Endothelial cell of umbilical vein (primary cell): ENCODE measurements at places on chromosomes 16 and 17. TPM values are rescaled to one million over a fixed set of nuclear protein-coding genes. Genes with fewer than 3 reads are reported as not detected.

DNA sequence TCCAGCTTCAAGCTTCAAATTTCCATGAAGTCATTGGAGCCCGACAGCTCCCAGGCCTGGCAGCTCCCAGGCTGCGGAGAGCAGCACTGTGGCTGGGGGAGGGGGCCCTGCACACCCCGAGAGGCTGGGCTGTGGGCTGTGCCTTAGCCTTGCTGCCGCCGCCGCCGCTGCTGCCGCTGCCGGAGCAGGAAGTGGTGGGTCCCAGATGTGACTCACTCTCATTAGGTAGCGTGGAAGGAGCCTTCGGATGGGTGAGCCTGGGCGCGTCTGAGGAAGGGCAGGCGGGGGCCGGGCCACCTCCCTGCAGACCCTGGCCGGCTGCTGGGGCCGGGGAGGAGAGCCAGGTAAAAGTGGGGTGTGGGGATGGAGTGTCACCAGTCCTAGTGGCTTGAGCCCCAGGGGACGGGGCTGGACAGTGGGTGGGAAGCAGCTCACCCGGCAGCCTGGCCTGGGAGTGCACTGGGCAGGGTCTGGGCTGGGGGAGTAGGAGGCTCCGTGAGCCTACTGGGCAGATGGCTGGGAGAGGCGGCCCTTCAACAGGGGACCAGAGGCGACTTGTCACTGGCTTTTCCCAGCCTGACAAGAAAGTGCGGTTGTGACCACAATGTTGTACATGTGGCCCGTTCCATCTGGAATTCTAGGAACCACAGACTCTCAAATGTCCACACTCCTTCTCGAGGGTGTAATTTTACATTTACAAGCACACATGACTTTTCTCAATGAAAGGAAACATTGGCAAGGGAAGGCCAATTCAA lies at the start of gene ADCY7:
Gene ADCY7, plus strand, starts transcription at position 215 of the 755 bp plus-strand sequence. CDS start 21,629 bp downstream, outside the sequence.
- DNase-seq: peak; percentile 38

GRCh38 chr17:927611-928461 lies 51.7 kb downstream of the NXN start:
- DNase-seq: peak; percentile 70

- DNase-seq: peak; percentile 67
Observed at GRCh38 chr17:36544044-36544306, 744 bp upstream of the GGNBP2 start.

DNA sequence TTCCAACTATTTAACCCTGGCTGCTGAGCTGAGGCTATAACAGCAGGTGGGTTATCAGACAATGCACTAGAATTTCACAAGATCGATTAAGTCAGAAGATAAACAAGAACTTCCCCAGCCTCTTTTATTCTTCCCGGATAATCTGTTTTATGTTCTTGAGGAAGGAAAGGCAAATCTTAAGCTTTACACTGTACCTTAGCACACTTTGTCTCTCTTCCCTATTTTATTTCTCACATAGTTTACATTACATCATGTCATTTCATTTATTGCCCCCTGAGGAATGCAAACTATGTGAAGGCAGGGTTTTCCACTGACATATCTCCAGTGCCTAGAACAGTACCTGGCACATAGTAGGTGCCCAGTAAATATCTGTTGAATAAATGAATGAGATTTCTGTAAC lies 139.6 kb downstream of the SKAP1 start:
- no peak for DNase-seq

DNA sequence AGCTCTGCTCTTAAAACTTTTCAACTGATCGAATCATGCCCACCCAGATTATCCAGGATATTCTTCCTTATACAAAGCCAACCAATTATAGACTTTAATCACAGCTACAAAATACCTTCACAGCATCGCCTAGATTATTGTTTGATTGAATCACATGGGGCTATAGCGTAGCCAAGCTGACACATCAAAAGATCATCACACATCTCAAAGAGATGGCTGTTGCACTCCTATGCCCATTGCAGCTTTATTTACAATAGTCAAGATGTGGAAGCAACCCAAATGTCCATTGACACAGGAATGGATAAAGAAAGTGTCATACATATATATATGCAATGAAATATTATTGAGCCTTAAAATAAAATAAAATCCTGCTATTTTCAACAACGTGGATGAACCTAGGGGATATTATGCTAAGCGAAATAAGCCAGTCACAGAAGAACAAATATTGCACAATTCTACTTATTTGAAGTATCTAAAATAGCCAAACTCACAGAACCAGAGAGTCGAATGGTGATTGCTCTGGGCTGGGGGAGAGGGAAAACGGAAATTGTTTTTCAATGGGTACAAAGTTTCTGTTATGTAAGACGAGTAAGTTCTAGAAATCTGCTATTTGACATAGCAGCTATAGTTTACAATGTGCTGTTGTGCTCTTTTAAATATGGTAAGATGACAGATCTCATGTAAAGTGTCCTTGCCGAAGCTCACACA lies 60.9 kb upstream of the ERCC4 start:
- DNase-seq: no peak

DNA sequence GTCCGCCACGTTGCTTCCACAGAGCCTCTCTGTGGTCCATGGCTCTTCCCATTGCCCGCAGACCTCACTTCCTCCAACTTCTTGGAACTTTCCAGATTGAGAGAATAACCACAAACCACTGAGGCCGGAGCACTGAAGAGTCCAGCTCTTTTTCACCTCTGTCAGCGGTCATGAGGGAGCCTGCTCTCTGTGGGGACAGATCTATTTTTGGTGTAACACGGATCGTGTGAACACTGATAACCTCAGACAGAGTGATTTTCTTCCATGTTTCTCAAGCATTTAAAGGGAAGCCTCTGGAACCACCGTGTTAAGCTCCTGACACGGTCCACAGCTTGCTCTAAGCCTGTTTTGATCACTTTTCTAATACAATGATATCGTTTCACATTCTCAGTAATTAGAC lies 49.7 kb downstream of the NTN1 start:
- no peak for DNase-seq

- peak; percentile 48 for DNase-seq
Observed at GRCh38 chr16:21950782-21951521, 2.2 kb upstream of the UQCRC2 start.

GRCh38 chr17:20149251-20149650 lies 140.1 kb downstream of the SPECC1 start:
- no peak for DNase-seq

- DNase-seq: no peak
Observed at GRCh38 chr16:23280483-23280967, 21.6 kb upstream of the SCNN1B start.

DNA sequence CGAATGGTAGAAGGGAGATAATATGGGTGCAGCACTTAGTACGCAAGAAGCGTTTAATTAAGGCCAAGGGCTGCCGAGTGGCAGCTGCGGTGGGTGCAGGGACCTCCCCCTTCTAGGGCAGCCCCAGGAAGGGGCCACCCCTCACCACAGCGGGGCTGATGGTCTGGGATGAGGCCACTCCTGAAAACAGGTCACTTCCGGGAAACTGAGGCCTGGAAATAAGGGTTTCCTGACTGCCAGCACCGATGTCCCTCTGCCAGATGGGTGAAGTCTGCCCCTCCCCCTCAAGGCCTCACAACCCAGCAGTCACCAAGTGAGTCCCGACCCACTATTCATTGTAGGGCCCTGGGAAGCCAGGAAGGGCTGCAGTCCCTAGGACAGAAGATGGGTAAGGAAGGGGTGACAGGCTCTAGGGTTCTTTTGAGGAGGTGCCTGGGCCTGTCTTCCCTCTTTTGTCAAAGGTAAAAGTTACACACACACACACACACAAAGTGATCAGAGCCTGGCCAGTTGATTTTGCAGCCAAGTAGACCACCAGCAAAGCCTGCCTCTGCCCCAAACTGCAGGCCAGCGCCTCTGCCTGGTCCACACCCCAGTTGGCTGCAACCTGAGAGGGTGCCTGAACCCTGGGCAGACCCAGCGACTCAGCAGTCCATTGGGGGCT lies 12.5 kb downstream of the SREBF1 start:
- no peak for DNase-seq

- DNase-seq: no peak
Observed at GRCh38 chr17:19014628-19015215, 10.2 kb upstream of the FAM83G start.

- DNase-seq: no peak
Observed at GRCh38 chr16:12336141-12336540, 359.6 kb downstream of the SNX29 start.

DNA sequence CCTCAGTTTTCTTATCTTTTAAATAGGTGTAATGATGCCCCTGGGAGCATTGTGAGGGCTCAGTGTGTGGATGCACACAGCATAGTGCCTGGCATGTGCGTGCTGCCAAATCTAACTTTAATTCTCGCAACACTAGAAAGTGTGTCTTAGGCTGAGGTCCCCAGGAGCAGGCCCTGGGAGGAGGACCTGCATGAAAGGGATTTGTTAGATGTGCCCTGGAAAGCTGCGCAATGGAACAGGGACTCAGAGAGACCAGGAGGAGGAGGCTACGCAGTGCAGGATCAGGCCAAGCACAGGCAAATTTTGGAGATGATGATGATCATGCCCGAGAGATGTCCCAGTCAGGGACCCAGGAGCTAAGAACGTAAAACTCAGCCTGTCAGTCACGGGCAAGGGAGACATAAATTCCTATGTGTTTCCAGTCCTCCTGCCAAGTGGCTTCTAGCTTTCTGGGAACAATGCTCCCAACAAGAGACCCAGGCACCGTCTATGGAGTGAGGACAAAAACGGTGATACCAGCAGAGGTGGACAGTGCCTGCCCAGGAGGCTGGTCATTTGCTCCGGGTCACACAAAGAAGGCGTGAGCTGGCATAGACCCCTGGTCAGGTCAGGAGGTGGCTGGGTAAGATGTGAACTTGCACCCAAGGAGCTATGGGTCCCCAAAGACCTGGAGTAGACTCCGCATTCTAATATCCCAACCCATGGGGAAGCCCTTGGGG lies 352.2 kb upstream of the TNRC6C start:
- DNase-seq: no peak

The GNAO1 gene
- not detected in 2 replicates for total RNA-seq

The HCRT gene
- total RNA-seq: not detected in 2 replicates

The CES5A gene
- total RNA-seq: not detected in 2 replicates
